ENCODE measurements at places on chromosomes 7 and 10.

- DNase-seq = no peak
Measured at GRCh38 chr10:124918906-124919305, 23.0 kb upstream of the ZRANB1 start.

DNA sequence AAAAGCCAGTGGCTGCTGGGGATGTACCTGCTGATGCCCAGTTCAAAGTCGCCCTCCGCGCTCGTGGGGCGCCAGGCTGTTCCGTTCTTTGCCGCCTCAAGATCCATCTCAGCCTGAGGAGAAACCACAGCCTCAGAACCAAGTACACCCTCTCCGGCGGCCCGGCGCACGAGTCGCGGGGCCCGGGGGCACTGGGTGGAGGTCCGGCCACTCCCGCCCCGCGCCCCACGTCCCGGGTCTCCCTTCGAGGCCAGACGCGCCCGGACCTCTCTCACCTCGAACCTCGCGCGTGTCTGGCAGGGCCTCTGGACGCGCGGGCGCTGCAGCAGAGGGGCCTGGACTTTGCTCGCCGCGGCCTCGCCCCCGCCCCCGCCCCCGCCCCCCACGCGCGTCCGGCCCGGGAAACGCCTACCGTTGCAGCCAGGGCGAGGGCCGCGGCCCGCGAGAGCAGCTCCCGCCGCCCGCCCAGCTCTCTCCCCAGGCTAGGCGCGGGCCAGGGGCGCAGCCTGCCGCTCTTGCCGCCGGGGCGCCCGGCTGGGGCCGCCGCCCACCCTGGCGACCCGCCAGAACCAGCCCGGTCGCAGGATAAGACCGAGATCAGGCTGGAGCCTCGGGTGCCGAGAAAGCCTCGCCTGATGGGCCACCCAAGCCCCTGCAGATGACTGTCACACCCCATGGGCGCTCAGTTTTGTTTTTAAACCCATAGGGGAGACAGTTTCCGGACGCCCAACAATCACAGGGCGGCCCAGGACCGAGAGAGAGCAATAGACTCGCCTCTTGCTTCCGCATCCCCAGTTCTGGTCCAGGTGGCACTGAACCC lies at the start of gene ABCB4:
ABCB4 (minus strand) TSS at position 322 of the 820 bp plus-strand sequence; CDS start at position 107, 215 bp downstream.
- no peak for DNase-seq

- DNase-seq = no peak
Measured at GRCh38 chr7:115034515-115034914, 112.6 kb downstream of the MDFIC start.

DNA sequence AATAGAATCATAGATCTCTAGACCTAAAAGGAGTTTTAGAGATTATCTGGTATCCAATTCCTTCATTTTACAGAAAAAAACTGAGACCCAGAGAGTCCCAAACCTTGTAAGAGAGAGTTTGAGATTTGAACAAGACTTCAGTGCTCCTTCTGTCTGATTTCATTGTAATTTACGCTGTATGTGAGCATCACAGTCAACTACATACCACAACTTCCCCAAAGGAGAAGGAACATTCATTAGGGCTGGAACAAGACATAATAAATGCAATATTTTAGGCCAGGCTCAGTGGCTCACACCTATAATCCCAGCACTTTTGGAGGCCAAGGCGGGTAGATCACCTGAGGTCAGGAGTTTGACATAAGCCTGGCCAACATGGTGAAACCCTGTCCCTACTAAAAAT lies 17.3 kb upstream of the PRKAR2B start:
- DNase-seq = no peak

DNA sequence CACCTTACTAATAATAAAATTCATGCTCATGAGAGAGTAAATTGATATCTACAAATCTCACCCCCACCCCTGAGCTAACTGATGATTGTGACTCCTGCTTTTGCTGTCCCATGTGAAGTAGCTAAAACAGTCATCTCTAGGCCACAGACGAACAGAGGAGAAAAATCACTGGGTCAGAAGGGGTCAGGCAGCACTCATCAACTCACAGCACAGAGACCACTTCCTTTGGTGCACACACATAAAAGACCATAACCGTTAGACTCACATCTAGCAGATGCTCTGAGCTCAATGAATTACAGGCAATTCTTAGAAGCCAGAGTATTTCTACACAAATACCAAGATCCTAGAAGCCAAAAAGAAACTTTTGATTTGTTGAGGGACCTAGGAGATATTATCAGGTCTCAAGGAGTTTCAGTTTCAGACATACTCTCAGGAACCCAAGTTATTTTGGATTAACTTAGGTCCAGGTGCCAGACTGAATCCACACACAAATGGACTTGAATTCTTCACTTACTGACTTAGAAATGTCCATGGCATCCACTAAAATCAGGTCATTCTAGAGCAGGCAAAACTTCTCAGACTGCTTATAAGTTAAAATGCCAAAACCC lies 65.0 kb upstream of the TES start:
- no peak for DNase-seq

DNA sequence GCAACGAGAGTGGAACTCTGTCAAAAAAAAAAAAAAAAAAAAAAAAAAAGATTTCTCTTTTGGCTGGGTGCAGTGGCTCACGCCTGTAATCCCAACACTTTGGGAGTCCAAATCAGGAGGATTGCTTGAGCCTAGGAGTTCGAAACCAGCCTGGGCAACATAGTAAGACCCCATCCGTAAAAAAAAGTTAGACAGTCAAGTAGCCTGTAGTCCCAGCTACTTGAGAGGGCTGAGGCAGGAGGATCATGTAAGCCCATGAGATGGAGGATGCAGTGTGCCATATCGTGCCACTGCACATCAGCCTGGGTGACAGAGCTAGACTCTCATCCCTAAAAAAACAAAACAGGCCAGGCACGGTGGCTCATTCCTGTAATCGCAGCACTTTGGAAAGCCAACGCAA lies 25.2 kb downstream of the PDLIM1 start:
- no peak for DNase-seq

DNA sequence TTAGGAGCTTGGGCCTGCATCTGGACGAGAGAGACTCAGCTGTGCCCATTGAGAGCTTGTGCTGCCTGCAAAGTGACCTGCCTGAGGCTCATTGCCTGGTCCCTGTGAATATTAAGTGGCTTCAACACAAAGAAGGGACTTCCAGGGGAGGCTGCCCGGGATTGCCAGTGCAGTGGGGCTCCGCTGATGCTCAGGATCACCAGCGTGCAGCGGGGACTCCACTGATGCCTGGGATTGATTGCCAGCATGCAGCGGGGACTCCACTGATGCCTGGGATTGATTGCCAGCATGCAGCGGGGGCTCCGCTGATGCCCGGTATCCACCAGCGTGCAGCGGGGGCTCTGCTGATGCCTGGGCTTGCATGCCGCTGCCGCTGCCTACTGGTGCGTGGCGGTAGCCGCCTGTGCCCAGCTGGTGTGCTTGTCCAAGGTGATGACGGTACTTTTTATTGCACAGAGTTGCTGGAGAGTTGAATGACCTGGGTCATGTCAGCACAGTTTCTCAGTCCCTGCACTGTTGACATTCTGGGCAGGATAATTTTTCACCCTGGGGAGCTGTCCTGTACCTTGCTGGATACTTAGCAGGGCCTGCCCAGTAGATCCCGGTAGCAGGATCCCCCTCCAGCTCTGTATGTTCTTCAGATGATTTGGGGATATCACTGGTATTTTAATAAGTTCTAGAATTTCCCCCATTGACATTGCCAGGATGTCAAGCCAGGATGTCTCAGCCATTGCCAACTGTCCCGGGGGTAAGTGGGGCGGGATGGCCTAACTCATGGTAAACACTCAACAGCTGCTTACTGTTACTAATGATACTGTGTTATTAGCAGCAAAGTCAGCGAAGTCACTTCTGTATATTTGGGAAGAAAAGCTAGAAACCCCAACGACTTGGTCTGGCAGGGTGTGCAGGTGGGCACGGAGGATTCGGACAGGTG lies 13.0 kb downstream of the DOCK1 start:
- DNase-seq = no peak

DNA sequence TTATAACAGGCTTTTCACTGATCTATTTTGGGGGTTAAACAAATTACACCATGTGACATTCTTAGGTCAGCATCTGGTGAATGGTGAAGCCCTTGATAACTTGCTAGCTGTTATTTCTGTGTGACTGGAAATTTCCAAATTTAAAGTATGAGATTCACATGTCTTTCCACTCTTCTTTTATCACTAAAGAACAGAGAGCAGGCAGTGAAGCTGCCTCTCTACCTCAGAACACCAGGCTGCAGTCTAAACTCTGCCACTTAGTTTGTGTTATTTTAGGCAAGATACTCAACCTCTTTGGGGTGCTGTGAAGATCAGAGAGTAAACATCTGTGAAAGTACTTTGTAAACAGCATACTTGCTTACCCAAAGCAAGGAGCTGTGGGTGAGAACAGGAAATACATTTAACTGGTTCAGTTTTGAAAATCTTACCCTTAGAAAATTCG lies 15.5 kb upstream of the SP4 start:
- DNase-seq = no peak

GRCh38 chr7:157312941-157313340 lies 23.9 kb upstream of the DNAJB6 start:
- no peak for DNase-seq

GRCh38 chr7:67870396-67870795 lies 873.8 kb downstream of the TYW1 start:
- DNase-seq = no peak

GRCh38 chr7:124275411-124275810 lies 242.5 kb upstream of the TMEM229A start:
- DNase-seq = no peak

GRCh38 chr7:92289321-92289720 lies 43.5 kb downstream of the ANKIB1 start:
- DNase-seq = no peak

GRCh38 chr10:126439942-126440341 lies 51.7 kb upstream of the ADAM12 start:
- no peak for DNase-seq

DNA sequence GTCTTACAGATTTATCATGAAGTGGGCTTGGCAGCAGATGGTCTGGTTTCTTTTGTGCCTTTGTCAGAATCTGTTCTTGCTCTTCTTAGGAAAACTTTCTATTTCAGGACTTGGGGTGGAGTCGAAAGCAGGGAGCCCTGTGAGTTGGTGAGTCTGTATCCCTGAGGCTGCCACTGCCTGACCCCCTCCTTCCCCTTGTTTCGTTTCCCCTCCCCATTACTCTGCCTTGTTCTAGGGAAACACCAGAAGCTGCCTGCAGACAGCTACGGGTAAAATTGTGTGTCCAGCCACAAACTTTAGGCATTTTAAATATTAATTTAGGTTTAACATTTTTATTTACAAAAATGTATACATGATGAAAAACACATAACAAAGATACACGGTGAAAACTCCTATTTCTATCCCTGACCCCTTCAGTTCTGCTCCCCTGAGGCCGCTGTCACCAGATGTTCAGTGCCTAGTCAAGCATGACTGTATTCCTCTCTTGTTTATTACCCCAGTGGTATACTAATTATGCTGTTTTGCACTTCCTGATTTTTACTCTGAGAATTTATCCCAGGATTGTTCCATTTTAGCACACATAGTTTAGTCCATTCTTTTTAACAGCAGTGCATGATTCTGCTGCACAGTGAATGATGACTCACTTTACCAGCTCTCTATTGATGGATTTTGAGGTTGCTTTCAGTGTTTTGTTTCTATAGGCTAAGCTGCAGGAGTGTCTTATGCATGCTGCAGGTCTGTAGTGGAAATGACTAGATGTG lies 9.1 kb downstream of the TSPAN14 start:
- DNase-seq = peak; percentile 18

- DNase-seq = no peak
Measured at GRCh38 chr7:98200364-98200763, 10.9 kb upstream of the BHLHA15 start.

GRCh38 chr10:124256151-124256550 lies 162.6 kb downstream of the OAT start:
- DNase-seq = no peak

DNA sequence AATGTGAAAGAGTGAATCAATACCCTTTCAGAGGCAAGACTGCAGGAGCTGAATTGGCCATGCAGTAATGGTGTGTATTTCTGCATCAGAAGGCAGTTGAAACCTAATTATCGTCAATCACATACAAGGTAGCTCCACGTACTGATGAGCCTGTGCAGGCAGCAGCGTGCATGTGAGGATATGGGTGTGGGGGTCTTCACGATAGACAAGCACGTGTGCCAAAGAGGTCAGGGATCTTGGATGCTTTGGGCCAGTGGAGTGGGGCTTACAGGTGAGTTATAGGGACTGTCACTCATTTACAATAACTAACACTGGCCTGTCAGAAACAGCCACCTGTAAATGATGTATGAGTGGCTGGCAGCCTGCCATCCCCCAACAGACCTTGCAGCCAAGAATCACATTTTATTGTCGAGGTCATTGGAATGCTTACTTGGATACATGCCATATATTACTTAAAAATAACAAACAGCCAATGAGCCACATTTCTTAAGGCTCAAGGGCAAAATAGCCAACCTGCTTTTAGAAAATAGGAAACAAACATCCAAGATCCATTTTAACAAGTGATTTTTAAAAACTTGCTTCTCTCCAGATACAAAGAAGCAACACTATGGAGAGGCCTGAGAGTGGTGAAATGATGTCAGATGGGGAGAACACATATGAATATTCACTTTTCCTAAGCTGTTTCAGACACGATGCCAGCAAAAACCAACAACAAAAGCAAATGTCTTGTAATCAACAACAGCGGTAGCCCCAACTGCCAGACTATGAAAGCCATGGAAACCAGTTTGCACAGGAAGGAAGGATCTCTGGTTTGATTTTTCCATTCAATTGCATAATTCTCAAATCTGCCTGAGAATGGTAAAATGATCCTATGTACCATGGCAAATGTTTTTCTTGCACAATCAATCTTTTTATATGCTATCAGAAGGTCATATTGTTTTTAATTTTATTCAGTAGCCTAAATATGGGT lies 210.7 kb downstream of the SKAP2 start:
- DNase-seq = peak; percentile 78

DNA sequence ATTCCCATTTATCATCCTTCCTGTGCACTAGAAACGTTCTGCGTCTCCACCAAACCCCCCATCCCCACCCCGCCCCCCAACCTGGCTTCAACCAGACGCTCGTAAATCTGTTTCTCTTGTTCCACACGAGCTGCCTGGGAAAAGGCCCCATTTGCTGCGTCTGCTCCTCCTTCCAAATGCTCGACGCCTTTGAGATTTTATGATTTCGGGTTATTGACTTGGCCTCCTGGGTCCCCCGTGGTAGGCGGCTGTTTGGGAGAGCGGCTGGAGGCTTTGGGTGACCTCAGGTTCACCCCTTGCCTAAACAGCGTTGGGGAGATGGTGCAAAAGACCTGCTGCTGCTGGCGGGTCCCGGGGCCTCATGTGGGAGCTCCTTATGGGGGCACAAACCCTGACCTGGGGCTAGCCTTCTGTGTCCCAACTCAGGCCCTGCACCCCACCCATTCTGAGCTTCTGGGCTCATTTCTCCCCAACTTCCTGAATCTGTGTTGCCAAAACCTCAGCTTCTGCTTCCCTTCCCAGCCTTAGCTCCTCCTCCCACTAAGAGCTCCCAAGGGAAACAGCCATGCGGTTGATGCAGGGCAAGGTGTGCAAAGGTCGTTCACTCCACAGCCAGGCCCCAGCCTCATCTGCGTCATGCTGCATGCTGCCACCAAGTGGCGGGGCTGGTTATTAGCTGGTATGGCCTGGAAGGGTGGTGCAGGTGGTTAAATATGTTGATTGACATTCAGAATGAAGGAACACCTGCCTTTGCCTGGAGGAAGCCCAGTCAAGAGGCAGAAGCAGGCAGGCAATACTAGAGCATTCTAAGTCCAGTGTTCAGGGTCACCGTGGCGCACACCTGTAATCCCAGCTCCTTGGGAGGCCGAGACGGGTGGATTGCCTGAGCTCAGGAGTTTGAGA lies 49.1 kb upstream of the ELN start:
- peak; percentile 91 for DNase-seq

- no peak for DNase-seq
Measured at GRCh38 chr7:142896151-142896550, 10.6 kb upstream of the TRPV6 start.

GRCh38 chr7:81301815-81302214 lies 383.0 kb upstream of the SEMA3C start:
- peak; percentile 31 for DNase-seq

- no peak for DNase-seq
Measured at GRCh38 chr10:16966991-16967865, 150.0 kb upstream of the RSU1 start.

Measured in NCI-H1417 (cell line).